ENCODE measurements at places on chromosomes 1 and 21.
A peak's percentile ranks its signal among the peaks of the same experiment; 100 is the strongest.

DNA sequence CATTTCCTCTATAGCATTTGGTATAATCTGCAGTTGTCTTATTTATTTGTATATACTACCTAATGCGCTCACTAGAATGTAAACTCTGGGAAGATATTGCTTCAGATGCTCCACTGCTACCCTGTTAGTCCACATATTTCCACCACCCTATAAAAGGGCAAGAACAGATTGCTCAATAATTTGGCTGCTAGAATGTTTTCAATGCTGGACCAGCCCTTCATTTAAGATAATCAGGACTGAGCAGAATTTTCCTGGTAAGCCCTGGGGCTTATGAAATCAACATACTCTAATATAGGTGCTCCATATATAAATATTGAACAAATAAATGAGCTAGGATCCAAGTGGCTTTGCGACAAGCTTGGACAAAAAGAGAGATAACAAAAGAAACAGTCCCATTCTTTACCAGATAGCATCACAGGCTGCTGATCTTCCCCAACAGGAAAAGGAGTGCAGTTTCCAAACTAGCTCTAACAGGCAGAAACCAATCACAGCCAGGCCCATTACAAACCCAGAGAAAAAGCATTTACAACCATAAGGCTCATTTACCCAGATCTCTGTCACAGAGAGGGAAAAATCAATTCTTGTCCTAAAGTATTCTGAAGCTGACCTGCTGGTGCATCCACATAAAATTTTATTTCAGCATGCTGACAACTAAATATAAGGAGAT, 8.3 kb downstream of the BCAR3 start:
- no peak for DNase-seq

- no peak for DNase-seq
These were observed 953 bp upstream of the NDUFS2 start for GRCh38 chr1:161200992-161201835.

- no peak for DNase-seq
These were observed 571 bp downstream of the MARCKSL1 start for GRCh38 chr1:32335535-32335789.

- no peak for DNase-seq
These were observed 28.5 kb downstream of the PLEKHA6 start for GRCh38 chr1:204331275-204331674.

DNA sequence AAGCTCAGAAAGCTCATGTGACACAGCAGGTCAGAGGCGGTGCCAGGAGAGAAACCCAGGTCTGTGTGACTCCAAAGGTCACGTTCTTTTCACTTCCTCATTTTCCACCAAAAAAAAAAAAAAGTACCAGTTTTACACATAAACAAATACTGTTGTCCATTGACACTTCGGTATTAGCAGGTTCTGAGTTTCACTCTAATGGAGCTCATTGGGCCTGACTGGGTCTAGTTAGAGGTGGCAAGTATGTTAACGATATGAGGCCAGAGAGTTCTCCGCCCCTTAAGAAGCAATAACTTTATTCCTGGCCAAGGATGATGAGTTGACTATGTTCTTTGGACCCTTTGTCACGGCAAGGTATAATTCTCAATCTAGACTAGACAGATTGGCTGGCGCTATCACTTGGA, 30.0 kb upstream of the SDE2 start:
- no peak for DNase-seq

- DNase-seq = no peak
These were observed 70.2 kb downstream of the TAS1R2 start for GRCh38 chr1:18789246-18789645.

DNA sequence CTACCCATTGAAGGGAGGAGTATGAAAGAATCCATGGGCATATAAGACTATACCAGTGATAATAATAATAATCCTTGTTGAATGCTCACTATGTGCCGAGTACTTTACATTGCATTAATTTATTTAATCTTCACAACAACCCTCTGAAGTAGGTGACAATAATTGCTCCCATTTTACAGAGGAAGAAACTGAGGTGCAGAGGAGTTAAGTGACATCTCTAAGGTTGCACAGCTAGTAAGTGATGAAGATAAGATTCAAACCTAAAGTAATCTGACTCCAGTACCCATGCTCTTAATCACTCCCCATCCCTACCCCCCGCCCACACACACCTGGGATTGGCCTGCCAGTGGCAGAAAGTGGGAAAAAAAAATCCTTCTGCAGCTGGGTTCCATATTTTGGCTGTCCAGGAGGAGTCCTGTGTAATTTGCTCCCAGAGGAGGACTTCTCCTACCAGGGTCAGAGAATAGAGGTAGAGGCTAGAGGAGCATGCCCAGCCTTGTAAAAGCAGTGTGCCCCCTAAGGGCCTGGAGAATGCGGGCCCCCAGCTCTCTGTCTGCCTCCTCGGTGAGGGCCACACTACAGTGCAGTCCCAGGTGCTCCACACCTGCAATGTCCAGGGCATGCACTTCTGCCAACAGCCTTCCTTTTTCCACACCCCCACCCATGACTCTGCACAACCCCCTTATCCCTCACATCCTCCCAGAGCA, 57.8 kb downstream of the TMEM53 start:
- no peak for DNase-seq

GRCh38 chr1:8633741-8634501, 183.5 kb downstream of the RERE start:
- no peak for DNase-seq

GRCh38 chr21:44537930-44538911, 1.8 kb downstream of the KRTAP10-1 start:
- DNase-seq = no peak

GRCh38 chr1:85148524-85149250, 52.1 kb downstream of the SYDE2 start:
- DNase-seq = no peak

DNA sequence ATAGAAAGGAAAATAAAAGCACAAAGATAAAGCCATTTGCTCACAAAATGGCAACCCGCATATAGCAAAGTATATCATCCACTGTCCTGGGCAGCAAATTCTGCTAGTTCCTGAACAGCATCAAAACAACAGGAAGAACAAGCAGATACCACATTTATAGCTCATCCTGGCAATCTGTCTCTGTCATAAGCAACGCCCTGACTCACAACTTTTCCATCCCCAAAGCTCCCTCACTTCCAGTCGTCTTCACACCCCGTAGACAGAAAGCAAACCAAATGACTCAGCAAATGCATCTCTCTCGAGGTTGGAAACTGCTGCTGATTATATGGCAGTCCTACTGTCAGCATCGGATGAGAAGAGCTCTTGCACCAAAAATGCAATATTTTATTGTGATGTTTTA, 65.8 kb downstream of the AK5 start:
- DNase-seq = peak; percentile 69

DNA sequence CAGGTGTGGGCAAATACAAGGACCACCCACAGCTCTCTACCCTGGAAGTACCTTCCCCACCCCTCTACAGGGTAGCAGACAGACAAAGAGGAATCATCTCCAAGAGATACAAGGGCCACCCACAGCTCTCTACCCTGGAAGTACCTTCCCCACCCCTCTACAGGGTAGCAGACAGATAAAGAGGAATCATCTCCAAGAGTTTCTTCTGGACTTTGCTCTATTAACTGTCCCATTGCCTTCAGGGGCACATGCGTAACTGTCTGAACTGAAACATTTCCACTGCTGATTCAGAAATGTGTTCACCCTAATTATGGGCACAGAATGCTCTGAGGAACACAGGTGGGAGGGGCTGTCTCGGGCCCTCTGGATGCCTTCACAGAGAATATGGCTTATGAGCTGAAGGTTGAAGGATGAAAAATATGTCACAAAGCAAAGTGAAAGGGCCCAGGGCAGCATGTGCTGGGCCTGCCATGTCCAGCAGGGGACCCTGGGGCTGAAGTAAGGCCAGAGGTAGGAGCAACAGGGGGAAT, 43.9 kb downstream of the ZNF281 start:
- no peak for DNase-seq

DNA sequence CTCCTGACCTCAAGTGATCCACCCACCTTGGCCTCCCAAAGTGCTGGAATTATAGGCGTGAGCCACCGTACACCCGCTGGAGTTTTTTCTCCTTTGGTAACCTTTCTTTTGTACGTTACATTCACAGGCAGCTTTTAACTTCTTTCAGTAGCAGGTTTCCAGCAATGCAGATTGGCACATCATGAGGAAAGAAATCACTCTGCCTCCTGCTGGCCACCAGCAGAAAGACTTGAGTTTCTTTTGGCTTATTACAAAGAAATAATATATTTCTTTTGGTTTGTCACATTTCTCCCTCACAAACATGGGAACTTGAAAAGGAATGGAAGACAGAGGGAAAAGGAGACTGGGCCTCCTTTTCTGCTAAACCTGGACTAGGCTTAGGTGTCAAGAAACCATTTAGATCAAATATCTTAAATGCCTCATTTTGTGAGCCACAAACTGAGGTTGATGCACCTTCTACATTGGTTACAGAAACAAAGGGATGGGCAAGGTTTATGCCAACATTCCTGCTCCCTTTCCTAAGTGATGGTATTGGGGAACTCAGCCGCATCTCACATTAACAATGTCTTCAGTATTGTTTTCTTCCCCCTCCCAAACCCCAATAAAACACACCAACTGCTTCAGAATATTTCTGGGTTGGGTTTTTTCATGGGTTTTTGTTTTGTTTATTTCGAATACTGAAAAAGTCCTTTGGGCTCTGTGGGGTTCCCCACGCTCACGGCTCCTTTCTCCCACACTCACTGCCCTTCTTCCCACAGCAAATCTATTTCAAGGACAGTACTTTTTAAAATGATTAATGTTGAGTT, 7.7 kb downstream of the ENSA start:
- peak; percentile 62 for DNase-seq

- no peak for DNase-seq
These were observed 38.9 kb downstream of the YY1AP1 start for GRCh38 chr1:155649676-155650075.

DNA sequence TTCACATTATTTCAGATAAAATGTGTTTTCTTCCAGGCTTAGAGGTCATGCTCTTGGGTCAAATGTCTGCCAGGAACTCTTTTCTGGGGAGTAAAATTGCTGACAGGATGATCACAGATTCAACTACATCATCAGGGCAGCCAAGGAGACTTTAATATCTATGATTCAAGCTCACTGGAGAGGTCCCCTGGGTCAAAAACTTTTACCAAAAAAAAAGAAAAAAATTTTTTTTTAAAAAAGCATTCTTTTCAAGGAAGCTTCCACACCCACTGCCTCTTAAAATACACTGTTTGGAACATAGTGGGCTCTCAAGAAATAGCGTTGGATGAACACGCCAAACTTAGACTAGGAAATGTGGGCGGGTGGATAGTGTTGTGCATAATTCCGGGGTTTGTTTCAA, 81.3 kb downstream of the TIAM1 start:
- DNase-seq = no peak

DNA sequence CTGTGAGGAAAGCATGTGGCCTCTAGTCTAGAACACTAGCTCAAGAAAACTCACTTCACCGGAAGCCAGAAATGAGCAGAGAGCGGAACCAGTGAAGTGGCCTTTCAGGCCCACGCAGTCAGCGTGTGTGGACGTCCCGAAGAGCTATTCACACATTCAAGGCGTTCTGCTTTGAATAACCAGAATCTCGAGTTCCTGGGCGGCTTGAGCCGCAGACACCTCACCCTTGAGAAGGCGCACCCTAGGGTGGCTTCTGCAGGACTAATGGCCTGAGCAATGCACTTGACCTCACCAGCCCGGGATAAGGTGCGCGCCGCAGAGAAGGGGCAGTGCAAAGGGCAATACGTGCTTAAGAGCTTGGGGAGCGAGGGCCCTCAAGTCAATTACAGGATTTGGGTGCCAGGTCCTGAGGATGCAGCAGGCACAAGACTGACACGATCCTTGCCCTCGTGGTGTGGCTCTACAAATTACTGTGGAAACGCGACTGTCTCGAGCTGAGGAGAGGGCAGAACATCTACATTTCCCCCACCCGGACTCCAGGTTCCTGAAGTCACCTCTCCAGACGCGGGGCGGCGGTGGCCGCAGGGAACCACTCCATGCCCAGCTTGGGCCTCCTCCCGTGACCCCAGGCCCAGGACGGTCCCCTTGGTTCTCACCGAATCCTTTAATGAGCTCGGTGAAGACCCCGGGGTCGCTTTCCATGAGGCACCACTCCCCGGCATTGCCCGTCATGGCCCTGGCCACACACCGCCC, 455 bp downstream of the UCHL5 start:
- DNase-seq = peak; percentile 47

GRCh38 chr1:77831976-77832711, 52.7 kb downstream of the MIGA1 start:
- DNase-seq = no peak

DNA sequence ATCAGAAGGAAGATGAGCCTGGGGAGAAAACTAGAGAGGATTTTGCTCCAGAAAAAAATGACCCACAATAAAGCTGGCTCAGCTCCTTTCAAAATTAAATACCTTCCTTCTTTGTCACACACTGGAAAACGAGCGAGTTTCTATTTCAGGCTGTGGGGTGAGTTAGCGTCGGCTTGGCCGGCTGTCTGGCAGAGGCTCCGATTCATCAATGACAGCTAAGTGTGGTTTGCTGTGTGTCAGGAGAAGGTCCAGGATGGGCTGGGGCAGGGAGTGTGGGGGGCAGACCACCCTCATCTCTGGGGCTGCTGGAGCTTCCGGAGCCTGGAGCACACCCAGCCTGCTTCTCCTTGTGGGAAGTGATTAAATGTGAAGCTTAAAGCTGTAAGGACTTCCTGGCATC, 120.2 kb downstream of the ETS2 start:
- no peak for DNase-seq

GRCh38 chr1:229221106-229222019, 49.5 kb upstream of the RAB4A start:
- DNase-seq = no peak

DNA sequence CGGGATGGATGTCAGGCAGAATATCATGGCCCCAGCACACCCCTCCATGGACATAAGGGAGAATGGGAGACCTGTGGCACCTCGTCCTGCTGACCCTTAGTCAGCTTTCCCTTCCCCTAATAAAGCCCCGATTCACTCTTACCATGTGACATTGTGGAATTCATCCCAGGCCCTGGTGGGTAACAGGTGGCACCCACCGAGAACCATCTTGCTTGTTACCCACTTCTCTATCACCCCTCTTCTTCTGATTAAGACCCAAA, 32.9 kb downstream of the CSMD2 start:
- no peak for DNase-seq

GRCh38 chr1:103447471-103447870, 78.0 kb upstream of the RNPC3 start:
- DNase-seq = no peak

- no peak for DNase-seq
These were observed 4.6 kb upstream of the BTG2 start for GRCh38 chr1:203300441-203301330.

DNA sequence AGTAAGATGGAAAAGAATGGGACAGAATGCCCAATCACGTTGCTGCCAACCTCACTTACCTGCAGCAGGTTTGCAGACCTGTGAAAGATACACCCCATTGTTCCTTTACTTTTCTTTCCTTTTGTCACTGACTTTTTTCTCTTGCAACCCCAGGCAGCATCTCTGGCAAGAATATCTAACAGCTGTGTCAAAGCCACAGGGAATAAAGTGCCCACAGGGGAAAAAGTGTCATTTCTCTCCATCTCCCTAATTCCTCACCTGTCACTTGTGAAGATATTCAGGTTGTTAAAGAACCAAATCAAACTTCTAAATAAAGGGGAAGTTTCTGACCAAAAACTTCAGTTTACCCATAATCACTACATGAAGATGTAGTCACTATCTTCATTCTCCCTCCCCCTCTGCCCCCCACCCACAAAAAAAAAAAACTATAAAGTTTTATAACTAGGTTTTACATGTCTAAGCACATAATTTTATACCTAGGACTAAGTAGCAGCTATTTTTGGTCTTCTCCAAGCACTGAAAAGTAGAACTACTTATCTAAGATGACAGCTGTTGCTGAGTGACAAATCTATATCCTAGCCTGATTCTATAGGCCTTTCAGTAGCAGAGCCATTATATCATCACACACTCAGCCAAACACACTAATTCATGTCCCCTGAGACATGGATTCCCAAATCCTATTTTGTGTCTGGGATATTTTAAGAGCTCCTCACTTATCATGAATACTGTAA, 54.9 kb downstream of the TBX15 start:
- DNase-seq = no peak

Measured in mesendoderm (in vitro differentiated cells).